Panc1 (cell line): ENCODE measurements at places on chromosomes 6 and 20. TPM values are rescaled to one million over a fixed set of nuclear protein-coding genes. Genes with fewer than 3 reads are reported as not detected.

Gene REM1
- not detected for total RNA-seq

Gene TP53TG5
- not detected for total RNA-seq

Gene ECT2L
- total RNA-seq: not detected

Gene KIAA0408
- total RNA-seq: 0.90 TPM

Gene BPIFB4
- not detected for total RNA-seq

Gene OARD1
- 18.2 TPM for total RNA-seq

DNA sequence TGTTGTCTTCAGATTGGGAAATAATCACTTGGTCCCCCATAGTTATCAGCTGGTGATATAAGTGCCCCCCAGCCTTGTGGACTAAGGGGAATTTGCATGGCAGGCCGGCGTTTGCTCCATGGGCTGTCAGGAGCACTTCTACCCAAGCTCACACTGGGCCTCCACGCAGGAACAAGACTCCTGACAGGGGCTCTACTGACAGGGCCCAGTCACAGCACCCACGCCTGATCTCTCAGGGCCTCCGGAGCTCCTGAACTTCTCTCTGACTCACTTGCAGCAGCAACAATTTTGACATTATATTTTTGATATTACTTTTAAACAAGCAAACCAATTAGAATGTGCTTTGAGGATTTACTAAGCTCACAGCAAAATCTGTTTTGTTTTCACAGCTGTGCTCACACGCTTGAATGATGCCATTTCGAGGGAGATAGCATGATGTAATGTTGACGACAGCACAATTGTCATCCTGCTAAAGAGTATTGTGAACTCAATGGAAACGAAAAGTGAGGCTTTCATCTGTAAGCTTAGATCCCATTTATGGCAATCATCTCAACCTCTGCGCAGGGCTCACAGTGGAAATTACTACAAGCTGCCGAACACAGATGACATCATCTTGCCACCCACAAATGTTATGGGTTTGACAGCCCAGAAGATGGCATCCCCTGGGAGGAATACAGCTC, 28.7 kb upstream of the TXNDC5 start:
- no peaks in the 10 kb centered on the region for H3K4me1 ChIP-seq
- no peak overlapping the region for H3K27ac ChIP-seq
- no peaks in the 10 kb centered on the region for H3K36me3 ChIP-seq
- H3K4me3 ChIP-seq: no peak overlapping the region

DNA sequence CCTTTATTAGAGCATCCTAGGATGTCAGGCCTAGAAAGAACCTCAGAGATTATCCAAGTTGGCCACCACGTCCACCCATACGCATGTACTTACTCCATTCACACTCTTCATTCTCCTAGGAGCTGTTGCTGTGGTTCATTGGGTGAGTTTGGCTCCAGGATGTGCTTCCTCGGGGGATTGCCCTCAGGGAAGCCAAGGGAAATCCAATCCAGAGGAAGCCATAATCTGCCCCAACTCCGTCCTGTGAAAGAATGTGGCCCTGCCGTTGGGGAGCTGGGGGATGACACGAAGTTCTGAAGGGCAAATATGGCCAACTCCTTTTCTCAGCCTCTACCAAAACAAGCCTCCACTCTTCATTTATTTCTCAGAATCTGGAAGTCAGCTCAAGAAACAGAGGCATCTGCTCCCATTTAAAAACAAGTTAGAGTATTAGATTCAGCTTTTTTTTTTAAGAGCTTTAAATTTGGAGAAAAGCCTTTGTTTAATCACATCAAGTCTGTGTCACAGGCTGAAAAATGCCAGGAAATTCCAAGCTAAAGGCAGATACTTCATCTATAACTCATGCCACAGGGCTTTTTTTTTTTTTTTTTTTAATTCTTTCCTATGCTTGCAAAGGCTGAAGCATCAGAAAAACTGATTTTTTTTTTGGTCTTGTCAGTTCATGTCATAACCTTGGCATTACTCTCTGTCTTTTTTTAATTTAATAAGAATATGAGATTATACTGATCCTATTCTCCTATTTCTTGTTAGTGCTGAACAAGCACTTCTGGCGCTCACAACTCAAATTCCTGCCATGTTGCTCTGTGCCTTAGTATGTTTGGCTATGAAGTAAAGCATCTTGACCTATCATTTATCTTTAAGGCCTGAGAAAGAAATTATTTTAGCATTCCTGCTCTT, 480.9 kb upstream of the MARCKS start:
- no peak for DNase-seq
- no peaks in the 10 kb centered on the region for H3K27me3 ChIP-seq
- no peaks in the 10 kb centered on the region for H3K36me3 ChIP-seq
- H3K27ac ChIP-seq: no peak overlapping the region
- no peak overlapping the region for H3K4me3 ChIP-seq

GRCh38 chr6:155177363-155177961, 86.4 kb upstream of the CLDN20 start:
- no peak for DNase-seq
- H3K27ac ChIP-seq: peak overlapping the region; percentile 80
- no peaks in the 10 kb centered on the region for H3K36me3 ChIP-seq
- H3K27me3 ChIP-seq: no peaks in the 10 kb centered on the region
- no peak overlapping the region for H3K4me3 ChIP-seq
- H3K4me1 ChIP-seq: peaks cover 15% of the 10 kb centered on the region

GRCh38 chr20:57899554-57899953, 189.7 kb upstream of the PMEPA1 start:
- H3K4me1 ChIP-seq: no peaks in the 10 kb centered on the region
- DNase-seq: no peak
- H3K4me3 ChIP-seq: no peak overlapping the region
- H3K27me3 ChIP-seq: no peaks in the 10 kb centered on the region

DNA sequence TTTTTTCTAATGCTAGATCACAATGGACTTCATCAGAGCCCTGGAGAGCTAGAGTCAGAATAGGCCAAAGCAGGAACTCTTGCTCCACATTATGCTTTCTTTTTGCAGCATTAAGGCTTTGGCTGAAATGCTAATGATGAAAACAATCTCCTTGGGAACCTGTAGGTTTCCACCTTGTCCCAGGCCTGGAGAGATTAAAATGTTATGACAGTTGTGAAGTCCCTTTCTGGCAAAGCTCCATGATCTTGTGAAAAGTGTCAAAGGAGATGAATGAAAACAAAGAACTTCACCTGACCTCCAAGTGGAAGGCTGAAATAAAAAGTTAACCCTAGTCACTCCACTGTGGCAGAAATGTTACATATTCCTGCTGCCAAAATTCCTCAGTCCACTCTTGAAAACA, 64.0 kb upstream of the LRRC1 start:
- no peaks in the 10 kb centered on the region for H3K27me3 ChIP-seq
- no peak overlapping the region for H3K4me3 ChIP-seq
- H3K27ac ChIP-seq: peak overlapping the region; percentile 49; the same call in 1 of the 2 replicates
- H3K36me3 ChIP-seq: no peaks in the 10 kb centered on the region
- peaks cover 57% of the 10 kb centered on the region for H3K4me1 ChIP-seq
- DNase-seq: no peak

DNA sequence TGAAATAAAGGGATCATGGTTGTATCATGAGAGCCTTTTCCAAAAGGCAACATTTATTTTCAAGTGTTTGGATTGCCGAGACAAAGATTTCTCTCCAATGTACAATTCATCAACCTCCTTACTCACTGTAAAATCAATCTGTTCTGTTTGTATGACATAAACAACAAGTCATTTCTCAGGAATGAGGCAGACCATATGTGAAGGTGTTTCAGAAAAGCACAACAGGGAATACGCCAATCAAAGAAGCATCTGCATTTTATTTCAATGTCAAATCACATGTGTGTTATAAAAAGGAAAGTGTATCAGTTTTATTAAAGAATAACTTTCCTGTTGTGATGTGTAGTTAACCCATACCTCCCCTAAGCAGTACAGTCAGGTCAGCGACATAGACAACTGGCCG, 653.7 kb downstream of the TFAP2A start:
- H3K27me3 ChIP-seq: no peaks in the 10 kb centered on the region
- no peak overlapping the region for H3K4me3 ChIP-seq
- H3K27ac ChIP-seq: no peak overlapping the region
- H3K36me3 ChIP-seq: no peaks in the 10 kb centered on the region

DNA sequence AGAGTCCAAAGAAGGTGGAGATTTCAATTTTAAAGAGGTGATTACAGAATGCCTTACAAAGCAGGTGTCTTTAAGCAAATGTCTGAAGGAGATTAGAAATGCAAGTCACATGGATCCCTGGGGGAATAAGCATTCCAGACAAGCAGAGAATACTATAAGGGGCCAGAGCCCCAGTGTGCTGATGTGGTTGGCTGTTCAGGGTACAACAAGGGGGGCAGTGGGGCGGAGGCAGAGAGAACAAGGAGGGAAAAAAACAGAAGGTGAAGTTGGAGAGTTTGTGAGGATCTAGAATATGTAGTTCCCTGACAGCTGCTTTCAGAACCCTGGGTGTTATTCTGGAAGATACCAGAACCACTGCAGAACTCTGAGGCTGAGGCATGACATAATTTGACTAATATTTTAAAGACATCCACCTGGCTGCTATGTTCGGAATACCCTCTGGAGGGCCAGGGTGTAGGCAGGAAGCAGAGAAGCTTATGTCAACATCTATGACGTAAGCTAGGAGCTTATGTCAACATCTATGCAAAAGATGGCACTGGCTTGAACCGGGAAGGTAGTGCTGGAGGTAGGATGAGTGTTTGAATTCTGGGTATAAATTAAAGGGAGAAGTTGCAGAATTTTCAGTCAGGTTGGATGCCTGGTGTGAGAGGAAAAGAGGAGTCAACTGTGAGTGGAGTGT, 276.3 kb upstream of the AGPAT4 start:
- H3K27ac ChIP-seq: no peak overlapping the region
- H3K27me3 ChIP-seq: no peaks in the 10 kb centered on the region
- no peaks in the 10 kb centered on the region for H3K4me1 ChIP-seq

GRCh38 chr20:60658681-60659080, 593.4 kb upstream of the CDH4 start:
- H3K4me1 ChIP-seq: no peaks in the 10 kb centered on the region
- H3K27ac ChIP-seq: no peak overlapping the region
- H3K36me3 ChIP-seq: no peaks in the 10 kb centered on the region

- no peaks in the 10 kb centered on the region for H3K4me1 ChIP-seq
- no peak for DNase-seq
- no peak overlapping the region for H3K4me3 ChIP-seq
- H3K27ac ChIP-seq: no peak overlapping the region
- H3K27me3 ChIP-seq: no peaks in the 10 kb centered on the region
Observed at GRCh38 chr20:24584538-24585356, 115.3 kb downstream of the SYNDIG1 start.

GRCh38 chr20:24118441-24119175, 130.0 kb upstream of the GGTLC1 start:
- H3K4me1 ChIP-seq: no peaks in the 10 kb centered on the region
- H3K36me3 ChIP-seq: no peaks in the 10 kb centered on the region
- no peak overlapping the region for H3K4me3 ChIP-seq
- H3K27ac ChIP-seq: no peak overlapping the region
- peaks cover 2% of the 10 kb centered on the region for H3K27me3 ChIP-seq
- no peak for DNase-seq

- no peaks in the 10 kb centered on the region for H3K4me1 ChIP-seq
- H3K36me3 ChIP-seq: no peaks in the 10 kb centered on the region
- H3K27ac ChIP-seq: no peak overlapping the region
- DNase-seq: no peak
- peaks cover 5% of the 10 kb centered on the region for H3K27me3 ChIP-seq
Observed at GRCh38 chr6:160362556-160362955, 14.4 kb downstream of the SLC22A3 start.

- H3K4me1 ChIP-seq: no peaks in the 10 kb centered on the region
- no peak for DNase-seq
Observed at GRCh38 chr6:136337606-136338005, 48.0 kb upstream of the BCLAF1 start.

- no peaks in the 10 kb centered on the region for H3K36me3 ChIP-seq
- no peak overlapping the region for H3K27ac ChIP-seq
- no peak overlapping the region for H3K4me3 ChIP-seq
- no peaks in the 10 kb centered on the region for H3K4me1 ChIP-seq
Observed at GRCh38 chr6:130075879-130076460, 57.6 kb downstream of the L3MBTL3 start.

DNA sequence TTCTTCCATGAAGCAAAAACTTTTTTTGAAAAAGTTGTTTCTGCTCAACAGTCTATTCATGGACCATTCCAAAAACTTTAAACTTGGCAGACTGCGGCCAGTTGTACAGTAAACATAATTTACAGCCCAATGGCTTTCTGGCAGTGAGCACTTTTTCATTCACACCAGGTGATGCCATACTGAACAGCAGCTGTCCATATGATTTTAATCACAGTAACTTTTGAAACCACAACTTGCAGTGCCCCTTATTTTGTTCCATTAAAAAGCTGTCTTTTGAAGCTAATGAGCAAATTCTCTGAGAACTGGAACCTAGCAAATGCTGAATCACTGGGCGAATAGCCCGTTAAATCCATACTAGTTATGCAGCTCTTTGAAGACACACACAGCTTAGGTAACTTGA, 576.6 kb downstream of the PTPRT start:
- no peaks in the 10 kb centered on the region for H3K4me1 ChIP-seq
- no peak for DNase-seq
- no peak overlapping the region for H3K27ac ChIP-seq
- H3K36me3 ChIP-seq: no peaks in the 10 kb centered on the region

DNA sequence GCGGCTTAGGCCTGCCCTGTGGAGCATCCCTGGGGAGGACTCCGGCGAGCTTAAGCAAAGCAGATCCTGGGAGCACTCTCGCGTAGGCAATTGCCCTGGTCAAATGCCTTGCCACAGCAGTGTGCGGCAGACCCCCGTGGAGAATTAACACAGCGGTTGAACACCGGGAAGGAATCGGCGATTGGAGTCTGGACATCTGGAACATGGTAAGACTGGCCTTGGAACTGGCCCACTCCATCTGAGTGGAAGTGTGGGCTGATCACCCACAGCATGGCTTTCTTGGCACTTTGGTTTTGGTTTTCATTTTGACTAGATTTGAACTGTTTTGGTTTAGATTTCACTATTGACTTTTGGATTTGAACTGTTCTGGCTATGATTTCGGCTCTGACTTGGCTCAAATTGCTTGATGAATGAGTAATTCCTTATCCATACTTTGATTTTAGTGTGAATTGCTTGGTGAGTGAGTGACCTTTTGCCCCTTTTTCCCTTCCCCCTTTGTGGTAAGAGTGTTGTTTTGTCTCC, 300.7 kb downstream of the RNGTT start:
- H3K4me1 ChIP-seq: no peaks in the 10 kb centered on the region
- no peaks in the 10 kb centered on the region for H3K36me3 ChIP-seq
- no peak overlapping the region for H3K27ac ChIP-seq
- no peak for DNase-seq
- H3K4me3 ChIP-seq: no peak overlapping the region

DNA sequence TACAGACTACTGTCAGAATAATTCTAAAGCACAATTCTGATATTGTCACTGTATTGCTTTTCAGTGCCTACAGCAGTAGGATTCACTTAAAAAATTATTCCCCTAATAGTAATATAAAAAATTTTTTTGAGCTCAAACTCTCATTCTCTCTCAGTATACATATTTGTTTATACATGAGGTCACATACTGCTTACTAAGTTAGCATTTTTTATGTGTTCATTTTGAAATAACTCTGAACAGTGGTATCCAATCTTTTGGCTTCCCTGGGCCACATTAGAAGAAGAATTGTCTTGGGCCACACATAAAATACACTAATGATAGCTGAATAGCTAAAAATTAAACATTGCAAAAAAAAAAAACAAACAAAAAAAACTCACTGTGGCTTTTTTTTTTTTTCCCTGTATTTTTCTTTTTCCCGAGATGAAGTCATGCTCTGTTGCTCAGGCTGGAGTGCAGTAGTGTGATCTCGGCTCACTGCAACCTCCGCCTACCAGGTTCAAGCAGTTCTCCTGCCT, 38.6 kb downstream of the ASXL1 start:
- no peaks in the 10 kb centered on the region for H3K36me3 ChIP-seq
- no peaks in the 10 kb centered on the region for H3K27me3 ChIP-seq
- no peak overlapping the region for H3K4me3 ChIP-seq
- no peaks in the 10 kb centered on the region for H3K4me1 ChIP-seq

- no peaks in the 10 kb centered on the region for H3K36me3 ChIP-seq
- H3K27ac ChIP-seq: no peak overlapping the region
- H3K4me3 ChIP-seq: no peak overlapping the region
Observed at GRCh38 chr6:7041511-7042026, 66.2 kb upstream of the RREB1 start.
